GM04503 (cell line): ENCODE measurements at places on chromosomes 1 and 21.

GRCh38 chr21:43611598-43612369 is 47.5 kb downstream of the HSF2BP start:
- DNase-seq: no peak

- no peak for DNase-seq
These were observed 57.0 kb upstream of the IGSF5 start for GRCh38 chr21:39688010-39688409.

DNA sequence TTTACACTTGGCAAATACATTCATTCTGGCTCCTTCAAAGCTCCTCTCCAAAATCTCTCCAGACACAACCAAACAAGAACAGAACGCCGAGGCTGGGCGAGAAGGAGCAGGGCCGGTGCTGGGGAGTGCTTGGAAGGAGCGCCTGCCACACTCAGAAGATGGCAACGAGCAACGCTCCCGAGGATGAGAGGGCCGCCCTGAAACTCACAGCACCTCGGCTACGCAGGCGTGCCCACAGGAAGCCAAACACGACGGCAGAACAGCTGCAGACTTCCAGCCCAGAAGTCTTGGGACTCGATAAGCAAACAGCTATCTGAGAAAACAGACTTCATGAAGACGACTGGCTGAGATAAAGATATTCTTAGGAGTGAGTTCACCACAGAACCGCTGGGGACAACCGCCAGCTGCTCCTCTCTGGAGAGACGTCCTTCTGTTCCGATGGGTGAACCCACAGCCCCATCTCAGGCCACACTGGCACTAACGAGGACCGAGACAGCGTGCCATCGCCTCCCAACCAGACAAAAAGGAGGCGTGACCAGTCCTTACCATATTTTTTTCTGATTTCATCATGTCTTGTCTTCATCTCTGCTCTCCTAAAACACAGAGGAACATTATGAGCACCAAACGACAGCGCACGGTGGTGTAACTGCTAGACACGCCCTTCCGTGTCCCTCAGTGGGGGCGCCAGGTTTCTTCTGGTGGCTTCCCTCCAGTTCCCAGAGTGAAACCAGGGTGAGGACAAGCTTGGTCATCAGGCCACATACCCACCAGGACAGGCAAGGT is 18.6 kb downstream of the PTTG1IP start:
- DNase-seq: no peak

GRCh38 chr1:185104083-185104482 is 52.7 kb downstream of the TRMT1L start:
- no peak for DNase-seq

DNA sequence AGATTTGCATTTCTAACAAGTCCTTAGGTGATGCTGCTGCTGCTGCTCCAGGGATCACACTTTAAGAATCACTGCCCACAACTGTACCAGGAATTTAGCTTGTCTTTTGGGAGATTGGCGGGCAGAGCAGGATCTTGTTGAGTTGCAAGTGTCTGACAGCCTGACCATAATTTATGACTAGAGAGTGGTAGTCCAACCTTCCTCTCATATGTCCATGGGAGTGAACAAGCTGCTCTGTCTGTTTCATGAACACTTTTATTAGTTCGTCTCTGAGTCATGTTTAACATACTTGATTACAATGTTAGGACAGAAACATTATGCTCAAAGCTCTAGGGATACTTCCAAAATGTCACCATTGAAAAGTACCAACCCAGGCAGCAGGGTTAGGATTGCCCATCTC is 169.6 kb downstream of the TGFB2 start:
- DNase-seq: no peak

GRCh38 chr1:154955039-154955717 is 721 bp downstream of the PBXIP1 start:
- DNase-seq: peak; percentile 47

DNA sequence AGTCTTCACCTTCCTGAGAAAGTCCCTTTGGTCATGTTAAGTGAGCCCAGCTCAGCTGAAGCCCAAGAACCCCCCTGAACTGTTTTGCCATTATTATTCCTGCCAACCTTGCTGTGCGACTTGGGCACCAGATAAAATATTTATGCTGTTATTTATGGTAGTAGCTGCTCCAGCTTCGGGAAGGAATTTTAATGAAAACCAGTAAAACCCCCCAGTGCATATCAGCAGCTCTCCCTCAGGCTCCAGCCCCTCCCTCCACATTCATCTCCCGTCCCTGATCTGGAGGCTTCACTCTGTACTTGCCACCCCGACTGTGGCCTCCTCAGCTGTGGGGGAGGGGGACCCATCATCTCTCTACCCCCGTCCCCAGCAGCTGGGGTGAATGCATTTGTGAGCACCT is 12.7 kb downstream of the TTC22 start:
- DNase-seq: no peak

DNA sequence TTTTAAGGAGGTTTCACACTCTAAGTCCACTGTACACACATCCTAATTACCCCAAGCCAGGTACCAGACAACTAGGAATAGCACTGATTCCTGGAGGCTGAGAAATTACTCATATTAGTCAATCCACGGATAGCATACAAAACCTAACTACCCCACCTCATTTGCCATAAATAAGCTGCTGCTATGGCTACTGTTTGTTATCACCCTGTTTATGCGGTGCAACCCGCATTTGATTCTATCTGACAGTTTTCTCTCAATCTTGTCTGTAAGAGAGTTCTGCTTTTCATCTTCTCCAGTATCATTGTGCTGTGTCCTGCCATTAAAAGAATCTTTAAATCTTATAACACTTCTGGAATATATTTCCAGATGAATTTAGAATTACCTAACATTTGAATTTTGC is 1496.5 kb downstream of the PLA2G4A start:
- no peak for DNase-seq

GRCh38 chr1:91806769-91807700 is 78.9 kb downstream of the TGFBR3 start:
- DNase-seq: peak; percentile 60

DNA sequence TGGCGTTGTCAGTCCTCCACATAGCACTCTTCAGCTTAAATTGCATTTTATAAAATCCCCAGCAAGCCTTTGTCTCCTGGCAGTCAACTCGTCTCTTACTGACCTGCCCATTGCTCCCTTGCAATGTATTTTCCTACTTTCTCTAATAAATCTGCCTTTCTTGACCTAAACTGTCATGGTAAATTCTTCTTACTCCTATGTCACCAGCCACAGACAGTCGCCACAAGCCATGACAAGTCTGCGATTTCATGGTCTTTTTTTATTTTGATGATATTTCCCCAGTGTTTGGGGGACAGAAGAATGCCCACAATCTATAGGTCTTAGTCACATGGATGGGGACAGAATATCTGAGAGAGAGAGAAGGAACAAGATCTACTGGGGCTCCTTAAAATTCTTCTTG is 8.4 kb downstream of the IFNAR2 start:
- no peak for DNase-seq

- no peak for DNase-seq
These were observed 66.7 kb downstream of the MIS18A start for GRCh38 chr21:32212116-32212515.

- DNase-seq: no peak
These were observed 9.2 kb upstream of the ZSWIM5 start for GRCh38 chr1:45215485-45216199.

- peak; percentile 56 for DNase-seq
These were observed 41.2 kb downstream of the GNG12 start for GRCh38 chr1:67792103-67792502.
